Bronchial epithelial cell (primary cell): ENCODE measurements at places on chromosomes 12 and 14. TPM values are rescaled to one million over a fixed set of nuclear protein-coding genes. Genes with fewer than 3 reads are reported as not detected.
A peak's percentile ranks its signal among the peaks of the same experiment; 100 is the strongest.

- DNase-seq = no peak
These were observed 151.7 kb upstream of the RTL1 start for GRCh38 chr14:101055106-101055662.

- no peak for DNase-seq
These were observed 8.2 kb downstream of the PRKCH start for GRCh38 chr14:61329478-61330051.

GRCh38 chr12:62724947-62725451 is 210.0 kb downstream of the PPM1H start:
- DNase-seq = peak; percentile 100

- no peak for DNase-seq
These were observed 10.6 kb downstream of the SRP54 start for GRCh38 chr14:34993426-34993825.

The NELL2 gene
- total RNA-seq = not detected in 2 replicates

DNA sequence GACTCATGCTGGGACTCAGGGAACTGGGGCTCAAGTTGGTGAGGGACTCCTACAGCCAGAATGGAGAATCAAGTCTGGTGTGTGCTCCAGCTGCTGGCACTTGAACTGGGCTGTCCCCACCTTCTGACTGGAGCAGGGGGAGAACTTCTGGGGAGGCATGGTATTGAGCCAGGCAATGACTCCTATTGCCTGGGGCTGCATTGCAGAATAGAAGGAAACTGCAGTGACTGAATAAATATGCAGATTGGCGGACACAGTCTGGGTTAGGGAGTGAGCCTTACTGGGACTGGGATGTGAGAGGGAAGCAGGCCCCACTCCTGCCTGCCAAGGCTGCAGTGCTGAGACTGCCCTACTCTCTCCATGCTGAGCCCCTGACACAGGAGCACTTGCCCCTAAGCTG is 8.8 kb upstream of the ZNF268 start:
- DNase-seq = no peak

The CD27 gene
- total RNA-seq = not detected in 2 replicates

DNA sequence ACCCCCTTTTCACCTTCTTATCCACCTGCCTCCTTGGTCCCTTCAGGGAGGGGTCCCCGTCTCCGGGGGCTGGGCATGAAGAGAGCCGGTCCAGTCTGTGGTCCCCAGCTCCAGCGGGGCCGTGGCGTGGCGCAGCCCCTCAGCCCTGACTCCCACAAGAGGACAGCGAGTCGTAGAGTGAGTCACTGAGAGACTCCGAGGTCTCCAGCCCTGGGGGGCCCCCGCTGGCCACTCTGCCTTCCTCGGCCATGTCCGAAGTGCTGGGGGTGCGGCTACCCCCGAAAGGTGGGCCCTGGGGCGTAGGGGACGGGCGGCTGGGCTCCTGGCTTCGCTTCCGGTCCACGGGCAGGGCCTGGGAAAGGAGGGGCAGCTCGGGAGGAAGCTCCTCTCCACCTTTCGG is 36.5 kb downstream of the NCKAP5L start:
- DNase-seq = no peak

The LBHD2 gene
- total RNA-seq = not detected in 2 replicates

The MORN3 gene
- total RNA-seq = 0.79 and 1.7 TPM in 2 replicates

DNA sequence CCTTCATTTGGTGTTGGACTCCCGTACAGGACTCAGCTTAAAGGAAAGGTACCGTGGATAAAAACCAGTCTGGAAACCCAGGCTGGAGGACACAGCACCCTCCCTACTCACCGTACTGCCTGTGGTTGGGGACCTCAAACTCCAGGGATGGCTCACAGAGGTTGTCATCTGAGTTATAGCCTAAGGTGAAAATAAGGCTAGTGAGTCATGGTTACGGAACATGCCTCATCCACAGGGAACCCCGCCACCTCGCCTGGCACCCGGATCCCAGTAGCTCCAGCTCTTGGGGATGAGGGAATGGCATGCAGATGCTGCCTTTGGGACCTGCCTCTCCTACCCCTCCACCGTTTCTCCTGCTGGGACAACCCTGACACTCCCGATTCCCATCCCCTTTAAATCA is 36.8 kb upstream of the GPR68 start:
- DNase-seq = peak; percentile 89

DNA sequence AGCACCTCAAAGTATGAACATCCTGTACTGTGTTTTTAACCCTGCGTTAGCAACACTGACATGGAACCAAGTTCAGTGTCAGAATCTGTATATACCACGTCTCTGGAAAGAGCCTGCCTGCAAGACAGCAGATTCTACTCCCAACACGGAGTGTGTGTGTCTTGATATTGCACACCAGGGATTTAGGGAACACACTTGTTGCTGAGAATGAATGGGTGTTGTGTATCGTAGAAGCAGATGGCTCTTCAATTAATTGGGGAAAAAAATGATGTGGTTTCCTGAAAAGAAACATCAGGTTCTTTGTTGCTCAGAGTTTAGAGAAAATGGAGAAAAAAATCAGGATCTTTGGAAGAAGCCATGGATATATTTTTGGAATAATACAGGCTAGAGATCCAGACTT is 170.8 kb downstream of the EGLN3 start:
- no peak for DNase-seq

The LRRC9 gene
- total RNA-seq = not detected in 2 replicates

DNA sequence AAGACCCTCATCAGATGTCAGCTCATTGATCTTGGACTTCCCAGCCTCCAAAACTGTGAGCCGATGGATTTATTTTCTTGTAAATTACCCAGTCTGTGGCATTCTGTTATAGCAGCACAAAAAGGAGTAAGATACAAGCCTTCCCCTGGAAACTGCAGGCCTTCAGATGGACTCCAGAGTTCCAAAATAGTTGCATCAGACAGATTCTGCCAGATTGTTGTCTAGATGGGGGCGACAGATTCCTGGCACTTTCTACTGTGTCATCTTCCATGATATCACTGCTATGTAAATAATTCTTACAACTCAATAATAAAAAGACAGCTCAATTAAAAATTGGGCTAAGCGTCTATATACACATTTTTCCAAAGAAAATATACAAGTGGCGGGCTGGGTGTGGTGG is 17.2 kb upstream of the MARK3 start:
- DNase-seq = no peak

The SBNO1 gene
- total RNA-seq = 20.2 and 26.1 TPM in 2 replicates

The MYO1H gene
- total RNA-seq = 0.13 TPM in 1 of 2 replicates, not detected in the other

The REM2 gene
- under 0.01 TPM in 1 of 2 replicates, not detected in the other for total RNA-seq

DNA sequence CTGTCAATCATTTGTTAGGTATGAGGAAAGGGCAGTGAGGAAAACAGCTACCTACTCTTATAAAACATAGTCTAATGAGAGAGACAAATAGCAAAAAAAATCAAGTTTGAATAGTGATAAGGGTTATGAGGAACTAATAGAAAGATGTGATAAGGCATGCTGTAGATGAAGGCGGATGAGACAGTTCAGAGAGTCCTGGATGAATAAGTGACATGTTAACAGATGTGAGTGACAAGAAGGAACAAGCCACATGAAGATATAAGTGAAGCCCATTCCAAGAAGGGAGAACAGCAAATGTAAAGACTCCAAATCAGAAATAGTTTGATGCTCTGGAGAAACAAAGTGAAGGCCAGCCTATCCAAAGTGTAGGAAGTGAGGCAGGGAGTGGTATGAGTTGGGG is 154.1 kb upstream of the SYT10 start:
- DNase-seq = no peak

- DNase-seq = no peak
These were observed 93.3 kb upstream of the MAP1LC3B2 start for GRCh38 chr12:116465856-116466255.

DNA sequence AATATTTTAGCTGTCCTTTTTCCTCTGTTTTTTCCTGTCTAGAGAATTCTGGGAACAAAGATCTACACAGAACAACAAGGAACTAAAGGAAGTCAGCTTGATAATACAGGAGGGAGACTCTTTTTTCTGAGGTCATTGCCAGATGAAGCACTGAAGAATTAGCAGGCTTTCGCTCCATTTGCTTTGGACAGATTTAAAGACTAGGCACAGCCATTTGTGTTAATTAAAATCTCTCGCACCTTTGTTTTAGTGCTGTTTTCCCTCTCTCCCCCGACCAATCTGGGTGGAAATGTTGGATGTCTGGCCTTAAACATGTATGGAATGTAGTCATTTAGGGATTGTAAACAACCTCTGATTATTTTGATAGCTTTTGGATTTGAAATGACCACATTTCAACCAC is 9.6 kb upstream of the GPHN start:
- DNase-seq = no peak

DNA sequence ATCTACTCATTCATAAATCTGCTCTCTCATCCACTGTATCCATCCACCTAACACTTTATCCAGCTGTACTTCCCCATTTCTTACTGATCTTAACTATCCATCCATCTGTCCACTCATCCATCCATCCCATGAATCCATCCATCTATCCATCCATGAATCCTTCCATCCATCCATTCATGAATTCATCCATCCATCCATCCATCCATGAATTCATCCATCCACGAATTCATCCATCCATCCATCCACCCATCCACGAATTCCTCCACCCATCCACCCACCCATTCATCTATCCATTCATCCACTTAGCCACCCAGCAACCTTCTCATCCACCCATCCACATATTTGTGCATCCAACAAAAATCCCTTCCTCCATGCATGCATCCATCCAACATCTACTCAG is 128.6 kb upstream of the MYL2 start:
- DNase-seq = no peak

- peak; percentile 98 for DNase-seq
These were observed 18.4 kb downstream of the ANO6 start for GRCh38 chr12:45234139-45234865.

The CLEC4C gene
- total RNA-seq = not detected in 2 replicates
